Effector memory CD4-positive, alpha-beta T cell (primary cell): ENCODE measurements at places on chromosomes 1 and 21.

- DNase-seq = no peak
Observed at GRCh38 chr1:181180407-181181031, 92.0 kb downstream of the IER5 start.

DNA sequence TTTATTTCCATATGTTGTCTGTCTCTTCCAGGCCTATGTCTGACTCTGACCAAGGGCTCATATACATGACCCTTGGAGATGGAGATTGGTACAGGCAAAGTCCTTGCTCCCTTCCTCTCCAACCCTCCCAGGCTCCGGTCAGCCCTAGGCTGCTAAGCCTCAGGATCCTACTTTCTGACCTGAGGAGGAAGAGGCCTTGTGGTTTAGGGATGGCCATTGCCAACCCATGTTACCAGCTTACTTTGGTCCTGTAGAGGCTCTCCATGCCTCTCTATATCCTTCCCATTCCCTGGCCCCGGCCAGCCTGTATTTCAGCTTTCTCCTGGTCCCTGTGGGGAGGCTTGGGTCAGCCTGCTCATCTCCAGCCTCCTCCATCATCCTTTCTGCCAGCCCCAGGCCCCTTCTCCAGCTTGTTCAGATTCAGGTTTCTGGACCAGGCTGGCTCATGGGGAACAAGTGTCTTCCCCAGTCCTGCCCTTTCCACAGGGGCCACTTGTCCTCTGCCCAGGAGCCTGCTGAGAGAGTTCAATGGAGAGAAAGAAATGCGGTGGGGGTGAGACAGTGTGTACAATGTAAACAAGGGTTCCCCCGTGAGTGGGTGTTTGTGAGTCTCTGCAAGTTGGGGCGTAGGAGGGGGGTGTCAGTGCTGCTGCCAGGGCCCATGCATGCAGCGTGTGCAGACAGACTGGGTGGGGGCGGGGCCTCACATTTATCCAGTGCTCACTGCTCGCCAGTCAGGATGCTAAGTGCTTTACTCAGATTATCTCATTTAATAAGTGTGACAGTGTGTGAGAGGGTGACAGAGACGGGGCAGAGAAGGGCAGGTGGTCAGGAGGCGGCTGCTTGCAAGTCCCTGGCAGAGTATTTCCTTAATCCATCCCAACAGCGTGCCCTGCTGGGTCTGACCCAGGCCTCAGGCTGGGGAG lies 31.3 kb upstream of the FOXO6 start:
- DNase-seq = no peak

DNA sequence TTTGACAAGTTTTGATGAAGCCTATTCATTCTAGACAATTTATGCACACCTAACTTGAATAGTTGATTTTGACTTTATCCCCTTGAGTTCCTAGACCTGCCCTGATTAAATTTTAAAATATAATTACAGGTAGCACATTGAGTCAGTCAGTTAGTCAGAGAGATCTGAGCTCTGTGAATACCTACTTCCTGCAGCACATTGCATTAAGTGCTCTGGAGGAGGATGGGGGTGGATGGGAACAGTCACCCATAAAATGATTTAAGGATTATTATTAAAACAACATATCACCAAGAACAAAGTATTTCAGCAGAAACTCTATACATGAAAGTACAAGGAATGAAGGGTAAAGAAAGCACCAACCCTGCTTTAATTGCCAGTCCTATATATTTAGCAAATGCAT lies 11.8 kb upstream of the RPF1 start:
- DNase-seq = no peak

DNA sequence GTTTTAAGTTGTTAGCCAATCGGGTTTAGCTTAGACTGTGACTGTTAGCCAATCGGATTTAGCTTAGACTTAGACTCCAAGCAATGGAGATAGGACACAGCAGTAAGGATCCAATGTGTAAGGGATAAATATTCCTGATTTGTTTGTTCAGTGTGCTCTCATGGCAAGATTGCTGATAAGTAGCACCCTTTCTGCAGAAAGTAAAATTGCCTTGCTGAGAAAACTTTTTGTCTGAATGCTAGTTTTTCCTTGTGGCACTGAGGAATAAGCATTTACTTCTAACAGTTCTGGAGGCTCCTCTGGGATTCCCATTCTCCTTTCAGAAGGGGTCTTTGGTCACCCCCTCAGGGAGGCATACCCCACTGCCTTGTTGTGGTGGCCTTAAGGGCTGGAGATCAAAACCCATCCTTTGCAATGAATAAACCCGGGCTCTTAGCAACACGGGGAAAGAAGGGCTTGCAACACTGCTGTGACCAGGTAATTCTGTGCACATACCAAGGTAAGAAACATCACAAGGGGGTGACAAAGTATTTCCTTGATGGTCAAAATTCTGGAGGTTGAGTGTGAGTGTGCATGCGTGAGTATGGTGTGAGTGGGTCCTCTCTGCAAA lies 45.4 kb downstream of the SERINC2 start:
- no peak for DNase-seq

DNA sequence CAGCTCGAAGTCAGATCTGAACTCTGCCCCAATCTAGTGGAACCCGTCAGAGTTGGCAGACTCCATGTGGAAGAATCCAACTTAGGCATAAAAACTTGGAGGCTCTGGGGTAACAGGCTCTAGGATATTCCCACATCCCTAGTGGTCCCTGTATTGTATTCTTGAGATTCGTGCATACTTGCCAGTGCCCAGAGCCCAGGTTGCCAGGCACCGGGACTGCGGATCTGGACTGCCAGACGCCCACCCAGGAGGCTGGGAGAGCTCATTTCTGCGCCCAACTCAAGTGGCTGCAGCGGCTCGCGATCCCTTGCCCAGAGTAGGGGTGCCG lies 1.1 kb downstream of the GRIK1 start:
- no peak for DNase-seq

DNA sequence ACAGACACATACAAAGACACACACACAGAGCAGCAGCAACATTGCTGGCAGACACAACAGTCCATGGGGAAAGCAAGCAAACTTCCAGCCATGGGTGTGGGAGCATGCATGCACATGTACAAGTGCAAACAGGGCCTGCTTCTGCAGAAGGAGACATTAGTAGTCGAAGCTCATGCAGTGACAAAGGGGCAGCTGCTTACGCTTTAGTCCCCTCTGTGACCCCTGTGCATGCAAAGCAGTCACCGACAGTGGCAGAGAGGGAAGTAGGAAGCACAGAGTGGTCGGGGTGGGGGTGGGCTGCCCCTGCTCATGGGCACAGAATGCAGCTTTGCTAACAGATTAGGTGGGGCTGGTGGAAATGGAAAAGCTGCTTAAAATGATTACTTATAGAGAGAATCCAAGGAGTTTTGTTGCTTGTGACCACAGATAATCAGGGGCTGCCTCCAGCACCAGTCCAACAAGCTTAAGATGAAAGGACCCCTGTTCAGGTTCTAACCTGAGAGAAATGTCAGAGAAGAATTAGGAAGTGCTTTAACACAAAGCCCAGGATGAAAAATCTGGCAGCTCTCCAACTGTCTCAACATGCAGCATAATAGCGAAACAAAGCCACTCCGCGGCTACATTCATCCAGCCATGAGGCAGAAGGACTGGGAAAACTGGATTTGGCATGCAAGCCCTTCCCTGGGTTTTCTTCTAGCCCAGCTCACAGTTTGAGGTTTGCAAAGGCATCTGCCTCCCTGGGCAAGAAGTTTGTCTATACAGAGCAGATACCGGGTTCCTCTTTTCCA lies 378.9 kb downstream of the KCNH1 start:
- DNase-seq = no peak

DNA sequence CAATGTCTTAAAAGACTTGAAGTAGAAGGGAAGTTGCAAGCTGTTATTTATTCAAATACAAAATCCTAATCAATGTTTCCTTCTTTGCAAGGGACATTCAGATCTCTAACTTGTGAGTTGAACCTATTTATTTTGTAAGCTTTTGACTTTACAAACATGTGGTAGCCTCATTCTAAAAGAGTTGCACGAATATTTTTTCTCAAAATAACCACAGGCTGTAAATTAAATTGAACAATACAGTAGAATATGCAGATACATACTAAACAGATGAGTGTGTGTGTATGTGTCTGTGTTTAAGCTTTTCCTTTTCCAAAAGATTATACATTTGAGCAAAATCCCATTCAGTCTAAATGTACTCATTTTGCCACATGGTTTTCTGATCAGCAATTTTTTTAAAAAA lies 4.8 kb upstream of the DYNLT5 start:
- no peak for DNase-seq

GRCh38 chr1:209657140-209657879 lies 5.1 kb upstream of the LAMB3 start:
- DNase-seq = no peak

GRCh38 chr1:22533244-22533895 lies 29.9 kb upstream of the EPHA8 start:
- DNase-seq = no peak

DNA sequence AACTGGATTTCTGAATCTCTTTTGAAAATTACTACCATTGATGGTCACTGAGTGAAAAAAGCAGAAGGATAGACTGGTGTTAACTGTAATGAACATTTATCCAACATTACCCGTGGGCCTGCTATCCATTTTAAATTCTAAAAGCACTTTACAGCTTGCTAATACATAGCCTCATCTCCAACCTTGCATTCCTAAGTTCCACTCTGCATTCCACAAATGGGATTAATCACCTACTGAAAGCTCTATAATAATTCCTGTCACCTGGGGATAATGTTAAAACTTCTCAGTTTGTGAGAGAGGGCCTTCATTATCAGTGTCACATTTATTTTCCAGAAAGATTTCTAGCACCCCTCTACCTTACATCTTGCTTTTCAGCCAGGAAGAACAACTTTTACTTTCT lies 38.2 kb downstream of the PTPRC start:
- no peak for DNase-seq

DNA sequence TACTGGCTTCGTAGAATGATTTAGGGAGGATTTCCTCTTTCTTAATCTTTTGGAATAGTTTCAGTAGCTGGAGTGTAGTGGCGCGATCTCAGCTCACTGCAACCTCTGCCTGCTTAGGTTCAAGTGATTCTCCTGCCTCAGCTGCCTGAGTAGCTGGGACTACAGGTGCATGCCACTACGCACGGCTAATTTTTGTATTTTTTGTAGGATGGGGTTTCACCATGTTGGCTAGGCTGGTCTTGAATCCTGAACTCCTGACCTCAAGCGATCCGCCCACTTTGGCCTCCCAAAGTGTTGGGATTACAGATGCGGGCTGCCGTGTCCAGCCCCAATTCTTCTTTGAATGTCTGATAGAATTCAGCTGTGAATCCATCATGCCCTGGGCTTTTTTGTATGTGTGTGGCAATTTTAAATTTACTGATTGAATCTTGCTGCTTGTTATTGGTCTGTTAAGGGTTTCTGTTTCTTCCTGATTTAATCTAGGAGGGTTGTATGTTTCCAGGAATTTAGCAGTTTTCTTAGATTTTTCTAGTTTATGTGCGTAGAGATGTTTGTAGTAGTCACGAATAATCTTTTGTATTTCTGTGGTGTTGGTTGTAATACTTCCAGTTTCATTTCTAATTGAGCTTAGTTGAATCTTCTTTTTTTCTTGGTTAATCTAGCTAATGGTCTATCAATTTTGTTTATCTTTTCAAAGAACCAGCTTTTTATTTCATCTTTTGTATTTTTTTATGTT lies 15.3 kb downstream of the MAN1C1 start:
- no peak for DNase-seq
